Heart left ventricle (tissue), 16 donors: ENCODE measurements at places on chromosomes 7 and 10.

DNA sequence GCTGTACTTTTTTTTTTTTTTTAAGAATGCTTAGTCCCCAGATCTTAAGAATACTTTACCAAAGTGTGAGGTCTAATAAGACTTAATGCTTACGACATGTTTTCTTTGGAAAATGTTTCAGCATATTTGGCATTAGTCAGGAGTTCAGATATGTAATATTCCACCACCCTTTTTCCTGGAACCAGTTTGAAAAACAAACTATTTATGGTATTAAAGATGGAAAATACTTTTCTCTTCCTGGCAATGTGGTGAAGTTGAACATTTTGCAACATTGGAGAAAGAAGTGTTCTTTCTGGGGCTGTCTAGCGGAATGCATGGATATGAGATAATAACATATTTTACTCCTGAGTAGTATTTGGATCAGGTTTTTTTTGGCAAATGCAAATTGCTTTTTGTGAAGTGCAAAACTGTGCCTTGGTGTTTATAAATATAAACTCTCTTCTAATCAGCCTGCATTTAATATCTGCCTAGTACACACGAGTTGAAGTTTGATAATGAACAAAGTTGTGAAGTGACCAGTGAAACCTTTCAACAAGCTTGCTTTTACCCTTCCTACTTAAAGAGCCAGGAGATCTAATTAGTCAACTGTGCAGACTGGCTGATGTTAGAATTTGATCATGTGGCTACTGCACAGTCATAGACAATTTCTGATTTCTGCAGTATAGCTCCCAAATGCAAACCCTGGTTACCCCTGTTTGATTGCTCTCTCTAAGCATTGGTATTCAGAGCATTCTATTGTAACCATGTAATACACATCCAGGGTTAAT, 20.9 kb downstream of the MAP3K8 start:
- H3K4me3 ChIP-seq, result no peak overlapping the region
- DNase-seq, result no peak
- H3K27ac ChIP-seq, result peak overlapping the region; percentile 81
- H3K36me3 ChIP-seq, result peaks cover 43% of the 10 kb centered on the region
- H3K27me3 ChIP-seq, result peaks cover 3% of the 10 kb centered on the region
- peaks cover 33% of the 10 kb centered on the region for H3K4me1 ChIP-seq

- H3K36me3 ChIP-seq, result no peaks in the 10 kb centered on the region
- H3K27ac ChIP-seq, result peak overlapping the region; percentile 96
- peak overlapping the region; percentile 84 for H3K4me3 ChIP-seq
- peaks cover 78% of the 10 kb centered on the region for H3K4me1 ChIP-seq
- H3K27me3 ChIP-seq, result no peaks in the 10 kb centered on the region
- no peak for DNase-seq
Measured at GRCh38 chr10:44977287-44978212, 1.1 kb downstream of the DEPP1 start.

DNA sequence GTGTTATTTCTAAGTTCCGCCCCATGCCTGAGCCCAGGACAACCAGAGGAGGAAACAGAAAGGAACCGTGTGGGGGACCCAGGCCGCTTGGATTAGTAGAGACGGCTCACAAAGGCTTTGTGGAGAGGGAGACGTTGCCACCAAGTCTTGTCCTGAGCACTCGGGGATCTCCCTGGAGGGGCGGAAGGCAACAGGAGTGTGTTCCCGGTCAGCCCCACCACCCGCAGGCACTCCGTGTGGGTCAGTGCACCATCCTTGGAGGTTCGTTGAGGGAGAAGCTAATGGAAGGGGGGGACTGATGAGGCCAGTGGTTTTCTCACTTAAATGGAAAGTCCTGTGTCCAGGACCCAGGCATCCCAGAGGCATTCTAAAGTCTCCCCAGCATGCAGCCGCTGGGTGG, 26.7 kb upstream of the EN2 start:
- H3K27ac ChIP-seq, result no peak overlapping the region
- no peak overlapping the region for H3K4me3 ChIP-seq
- no peaks in the 10 kb centered on the region for H3K4me1 ChIP-seq
- H3K27me3 ChIP-seq, result peaks cover 45% of the 10 kb centered on the region
- no peaks in the 10 kb centered on the region for H3K36me3 ChIP-seq

DNA sequence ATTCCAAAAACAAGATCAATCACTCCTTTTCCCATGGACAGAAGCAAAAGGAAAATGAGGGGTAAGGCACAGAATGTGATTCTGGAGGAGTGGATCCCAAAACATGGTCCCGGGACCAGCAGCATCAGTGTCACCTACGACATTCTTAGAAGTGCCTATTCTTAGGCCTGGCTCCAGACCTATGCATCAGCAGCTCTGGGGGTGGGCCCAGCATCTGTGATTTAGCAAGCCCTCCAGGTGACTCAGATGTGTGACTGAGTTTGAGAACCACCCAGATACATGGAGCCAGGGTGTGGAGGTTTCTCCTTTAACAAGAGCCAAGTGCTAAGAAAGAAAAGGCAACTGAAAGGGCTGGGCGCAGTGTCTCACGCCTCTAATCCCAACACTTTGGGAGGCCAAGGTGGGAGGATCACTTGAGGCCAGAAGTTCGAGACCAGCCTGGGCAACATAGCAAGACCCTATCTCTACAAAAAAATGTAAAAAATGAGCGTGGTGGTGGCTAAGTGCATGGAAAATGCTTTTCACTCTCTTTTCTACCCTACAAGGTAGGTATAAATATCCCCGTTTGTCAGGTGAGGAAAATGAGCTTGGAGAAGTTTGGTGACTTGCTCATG, 17.1 kb upstream of the ARPC1A start:
- H3K4me3 ChIP-seq, result no peak overlapping the region
- H3K27me3 ChIP-seq, result no peaks in the 10 kb centered on the region
- no peaks in the 10 kb centered on the region for H3K4me1 ChIP-seq
- no peaks in the 10 kb centered on the region for H3K36me3 ChIP-seq
- no peak for DNase-seq
- no peak overlapping the region for H3K27ac ChIP-seq

DNA sequence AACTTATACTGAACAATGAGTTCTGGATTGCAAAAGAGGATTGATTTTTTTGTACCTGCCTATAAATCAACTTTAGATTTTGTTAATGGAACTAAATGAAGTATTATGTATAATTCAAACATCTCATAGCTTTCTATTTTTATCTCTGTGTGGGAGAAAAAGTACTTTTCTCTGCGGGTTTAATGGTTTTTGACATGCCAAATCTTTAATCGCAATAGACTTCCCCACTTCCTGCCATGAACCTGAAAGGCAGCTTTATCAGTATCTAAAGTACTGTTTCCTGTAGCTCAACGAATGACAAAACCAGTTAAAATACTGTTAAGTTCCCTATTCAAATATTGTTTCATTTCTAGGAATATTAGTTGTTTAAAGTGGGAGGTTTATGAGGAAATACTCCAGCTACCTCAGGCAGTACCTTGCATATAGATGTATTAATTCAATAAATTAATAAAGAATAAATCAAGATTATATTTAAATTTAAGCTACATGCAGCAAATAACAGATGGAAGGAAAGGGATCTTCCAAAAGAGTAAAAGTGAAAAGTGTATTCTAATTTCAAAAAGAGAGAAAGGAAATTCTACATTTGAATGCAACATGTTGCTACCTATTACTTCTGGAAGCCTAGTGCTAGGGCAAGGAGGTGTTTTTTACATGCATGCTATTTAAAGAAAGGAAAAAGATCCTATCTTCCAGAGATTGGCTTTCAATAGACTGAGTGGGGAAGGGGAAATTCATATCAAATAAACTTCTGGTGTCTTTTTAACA, 75.9 kb downstream of the SVOPL start:
- H3K27me3 ChIP-seq, result no peaks in the 10 kb centered on the region
- no peaks in the 10 kb centered on the region for H3K4me1 ChIP-seq
- no peak overlapping the region for H3K27ac ChIP-seq
- no peak overlapping the region for H3K4me3 ChIP-seq
- DNase-seq, result no peak
